ENCODE measurements at places on chromosomes 7 and 10.
A peak's percentile ranks its signal among the peaks of the same experiment; 100 is the strongest.

GRCh38 chr10:133191651-133192050 lies 31.6 kb downstream of the KNDC1 start:
- DNase-seq = no peak

DNA sequence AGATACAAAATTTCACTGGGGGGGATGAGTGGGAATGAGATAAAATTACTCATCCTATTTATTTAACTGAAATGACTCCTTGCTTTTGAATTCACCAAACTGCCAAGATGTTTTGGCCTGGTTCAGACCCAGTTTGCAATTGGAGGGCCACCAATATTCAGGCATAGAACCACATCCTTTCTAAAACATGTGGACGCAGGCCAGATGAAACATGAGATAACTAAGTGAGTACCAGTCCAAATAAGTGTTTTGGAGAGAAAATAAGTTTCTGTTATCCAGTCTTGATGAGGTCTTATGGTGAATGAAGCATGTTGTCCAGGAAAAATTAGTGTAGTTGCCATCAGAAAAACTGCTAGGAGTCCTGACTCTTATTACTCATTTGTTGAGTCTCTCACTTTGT lies 36.3 kb upstream of the PDK4 start:
- no peak for DNase-seq

GRCh38 chr10:67045404-67045803 lies 119.6 kb downstream of the LRRTM3 start:
- DNase-seq = no peak

- DNase-seq = peak; percentile 15
Observed at GRCh38 chr10:88389456-88389855, 193.7 kb downstream of the RNLS start.

GRCh38 chr10:22550732-22551131 lies 163.6 kb downstream of the PIP4K2A start:
- DNase-seq = peak; percentile 8

GRCh38 chr10:52308251-52309031 lies 5.6 kb upstream of the DKK1 start:
- peak; percentile 68 for DNase-seq

- no peak for DNase-seq
Observed at GRCh38 chr10:20882091-20882490, 15.0 kb downstream of the NEBL start.

GRCh38 chr7:74225400-74225799 lies 15.6 kb downstream of the LAT2 start:
- DNase-seq = no peak

- DNase-seq = no peak
Observed at GRCh38 chr7:44258423-44258760, 57.6 kb downstream of the YKT6 start.

GRCh38 chr10:107800061-107800460 lies 635.6 kb upstream of the SORCS1 start:
- no peak for DNase-seq

- no peak for DNase-seq
Observed at GRCh38 chr7:2717293-2718261, 29.6 kb downstream of the AMZ1 start.

DNA sequence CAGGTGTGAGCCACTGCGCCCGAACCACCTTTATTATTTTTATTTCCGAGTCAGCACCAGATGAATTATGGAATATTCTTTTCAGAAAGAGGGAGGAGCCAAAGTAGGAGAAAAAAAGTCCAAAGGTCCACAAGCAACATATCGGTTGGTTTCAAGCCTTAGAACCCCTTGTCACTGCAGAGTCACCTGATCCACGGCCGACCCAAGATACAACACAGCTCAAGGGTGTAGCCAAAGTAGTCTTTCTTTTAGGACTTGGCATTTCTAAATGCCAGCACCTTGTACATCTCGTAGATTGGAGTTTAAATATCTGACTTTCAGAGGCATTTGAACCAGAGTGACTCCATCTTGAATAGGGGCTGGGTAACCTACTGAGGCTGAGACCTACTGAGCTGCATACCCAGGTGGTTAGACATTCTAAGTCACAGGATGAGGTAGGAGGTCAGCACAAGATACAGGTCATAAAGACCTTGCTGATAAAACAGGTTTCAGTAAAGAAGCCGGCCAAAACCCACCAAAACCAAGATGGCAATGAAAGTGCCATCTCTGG lies 113.9 kb upstream of the ANLN start:
- DNase-seq = no peak

- DNase-seq = no peak
Observed at GRCh38 chr10:68110027-68110426, 739 bp downstream of the MYPN start.

- no peak for DNase-seq
Observed at GRCh38 chr7:41459623-41460261, 243.1 kb downstream of the INHBA start.

GRCh38 chr10:29688230-29688661 lies 53.5 kb upstream of the SVIL start:
- no peak for DNase-seq

GRCh38 chr7:127585044-127585953 lies at the start of gene GCC1:
Gene GCC1 (minus strand): TSS chr7:127585596. CDS start chr7:127585182, 414 bp downstream.
- peak; percentile 76 for DNase-seq

DNA sequence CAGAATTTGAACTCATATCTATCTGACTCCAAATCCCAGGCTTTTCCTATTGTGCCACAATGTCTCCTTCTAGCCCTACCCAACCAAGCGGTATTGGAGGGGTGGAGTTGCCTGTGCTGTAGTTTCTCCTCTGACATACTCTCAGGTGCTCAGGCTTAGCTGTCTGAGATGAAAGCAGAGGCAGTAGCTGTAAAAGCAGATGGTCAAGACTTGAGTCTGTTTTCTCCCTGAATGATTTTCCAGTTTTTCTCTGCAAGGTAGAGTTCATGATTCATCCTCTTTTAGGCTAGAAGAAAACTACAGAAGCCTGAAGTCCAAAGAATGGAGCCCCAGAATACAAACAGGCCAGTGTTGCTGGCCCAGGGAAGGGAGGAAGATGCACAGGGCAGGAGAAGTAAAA lies 130.0 kb downstream of the PDE1C start:
- DNase-seq = no peak

- DNase-seq = no peak
Observed at GRCh38 chr10:4074545-4075407, 289.8 kb upstream of the KLF6 start.

- DNase-seq = no peak
Observed at GRCh38 chr10:50600286-50600685, 23.5 kb downstream of the SGMS1 start.

DNA sequence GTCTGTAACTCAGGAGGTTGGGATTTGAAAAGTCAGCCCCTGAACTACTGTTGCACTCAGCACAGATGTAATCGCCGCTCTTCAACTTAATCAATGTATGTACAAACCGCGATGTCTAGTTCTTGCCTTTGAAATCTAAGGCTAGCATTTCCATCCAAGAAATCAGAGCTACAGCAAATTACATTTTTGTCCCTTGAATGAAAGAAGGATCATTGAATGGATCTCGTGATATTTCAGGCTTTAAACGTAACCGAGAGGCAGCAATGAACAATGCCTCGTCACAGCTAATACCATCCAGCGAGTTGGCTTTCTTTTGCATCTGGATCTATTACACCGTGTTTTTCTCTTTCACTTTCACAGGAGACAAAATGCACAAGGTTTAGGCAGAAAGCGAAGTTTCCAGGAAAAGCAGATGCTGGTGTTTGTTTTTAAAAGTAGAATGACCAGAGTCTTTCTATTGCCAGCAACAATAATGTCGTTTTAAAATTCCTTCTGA lies 5.5 kb downstream of the SKIDA1 start:
- DNase-seq = peak; percentile 13

DNA sequence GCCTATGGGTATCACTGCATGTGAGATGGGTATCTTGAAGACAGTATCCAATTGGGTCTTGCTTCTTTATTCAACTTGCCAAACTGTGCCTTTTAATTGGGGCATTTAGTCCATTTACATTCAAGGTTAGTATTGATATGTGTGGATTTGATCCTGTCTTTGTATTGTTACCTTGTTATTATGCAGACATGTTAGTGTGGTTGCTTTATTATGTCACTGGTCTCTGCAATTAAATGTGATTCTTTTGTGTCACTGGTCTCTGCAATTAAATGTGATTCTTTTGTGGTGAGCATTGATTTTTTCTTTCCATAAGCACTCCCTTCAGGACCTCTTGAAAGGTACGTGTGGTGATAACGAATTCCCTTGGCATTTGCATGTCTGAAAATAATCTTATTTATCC lies 357.8 kb upstream of the STEAP1 start:
- DNase-seq = no peak

- no peak for DNase-seq
Observed at GRCh38 chr7:135825406-135825805, 76.8 kb upstream of the FAM180A start.

GRCh38 chr7:98024075-98024474 lies 34.1 kb upstream of the OCM2 start:
- no peak for DNase-seq

DNA sequence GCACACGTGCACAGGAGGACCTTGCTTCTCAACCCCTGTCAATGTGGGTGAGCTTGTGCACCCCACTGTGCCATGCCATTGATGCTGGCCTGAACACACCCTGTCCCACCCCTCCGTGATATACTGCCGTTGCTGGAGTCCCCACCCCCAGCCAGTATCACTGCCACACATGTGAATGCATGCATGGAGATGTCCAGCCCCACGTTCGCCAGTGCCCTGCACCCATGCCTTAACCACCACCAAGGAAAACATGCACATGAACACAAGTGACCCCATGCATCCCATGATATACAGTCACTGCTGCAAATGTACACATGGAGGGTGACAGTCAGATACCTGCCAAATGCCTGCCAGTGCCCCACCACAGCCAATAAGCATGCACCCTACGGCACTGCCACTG lies 692.5 kb upstream of the ZWINT start:
- DNase-seq = no peak

- DNase-seq = no peak
Observed at GRCh38 chr7:18194616-18195015, 167.0 kb upstream of the PRPS1L1 start.

- no peak for DNase-seq
Observed at GRCh38 chr7:107944411-107945169, 53.6 kb downstream of the DLD start.

GRCh38 chr10:30151581-30152389 lies 92.4 kb upstream of the JCAD start:
- DNase-seq = peak; percentile 95

- DNase-seq = no peak
Observed at GRCh38 chr7:83178066-83178465, 15.4 kb upstream of the PCLO start.

- no peak for DNase-seq
Observed at GRCh38 chr10:62813453-62813852, 2.7 kb downstream of the EGR2 start.

- DNase-seq = no peak
Observed at GRCh38 chr7:148398844-148399365, 191.7 kb upstream of the C7orf33 start.

DNA sequence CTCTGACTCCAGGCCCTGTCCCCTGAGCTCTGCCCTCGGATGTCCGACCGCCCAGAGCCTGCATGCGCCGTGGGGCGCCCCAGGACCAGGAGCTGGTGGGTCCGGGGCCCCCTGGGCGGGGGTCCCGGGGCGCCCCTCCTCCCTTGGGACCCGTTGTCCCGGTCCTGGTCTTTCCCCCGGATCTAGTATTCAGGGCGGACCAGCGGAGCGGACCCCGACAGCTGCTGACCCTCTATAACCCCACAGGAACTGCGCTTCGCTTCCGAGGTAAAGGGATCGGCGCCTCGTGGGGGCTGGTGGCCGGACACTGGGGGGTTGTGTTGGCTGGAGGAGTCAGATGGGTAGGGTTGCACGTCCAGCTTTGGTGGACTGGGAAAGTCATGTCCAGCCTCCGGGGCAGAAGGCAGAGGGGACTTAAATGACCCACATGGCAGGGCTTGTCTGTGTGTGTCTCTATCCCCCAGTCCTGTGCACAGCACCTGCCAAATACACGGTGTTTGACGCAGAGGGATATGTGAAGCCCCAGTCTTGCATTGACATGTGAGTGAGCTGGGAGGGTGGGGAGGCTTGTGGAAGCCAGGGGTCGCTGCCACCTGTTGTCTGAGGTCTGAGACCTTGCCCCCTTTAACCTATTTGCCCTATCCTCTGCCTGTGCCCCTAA lies 520 bp downstream of the MOSPD3 start:
- peak; percentile 36 for DNase-seq

- no peak for DNase-seq
Observed at GRCh38 chr10:128028508-128029289, 97.5 kb downstream of the MKI67 start.

DNA sequence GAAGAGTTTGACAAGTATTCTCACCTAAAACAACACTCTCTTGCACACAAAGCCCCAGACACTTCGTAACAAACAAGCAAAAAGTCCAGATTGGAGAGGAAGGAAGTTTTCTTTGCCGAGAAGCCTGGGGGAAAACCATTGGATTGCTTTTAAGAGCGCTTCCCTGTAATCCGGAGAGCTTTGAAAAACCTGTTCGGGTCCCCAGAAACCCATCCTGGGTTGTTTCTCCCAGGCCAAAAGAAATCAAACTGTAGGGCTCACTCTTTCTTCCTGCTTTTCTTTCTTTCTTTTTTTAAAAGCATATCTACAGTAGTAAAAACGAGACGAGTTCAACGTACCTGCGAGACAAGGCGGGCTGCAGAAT lies 655 bp downstream of the SP8 start:
- no peak for DNase-seq
